SJSA1 (cell line): ENCODE measurements at places on chromosomes 12 and 14.

DNA sequence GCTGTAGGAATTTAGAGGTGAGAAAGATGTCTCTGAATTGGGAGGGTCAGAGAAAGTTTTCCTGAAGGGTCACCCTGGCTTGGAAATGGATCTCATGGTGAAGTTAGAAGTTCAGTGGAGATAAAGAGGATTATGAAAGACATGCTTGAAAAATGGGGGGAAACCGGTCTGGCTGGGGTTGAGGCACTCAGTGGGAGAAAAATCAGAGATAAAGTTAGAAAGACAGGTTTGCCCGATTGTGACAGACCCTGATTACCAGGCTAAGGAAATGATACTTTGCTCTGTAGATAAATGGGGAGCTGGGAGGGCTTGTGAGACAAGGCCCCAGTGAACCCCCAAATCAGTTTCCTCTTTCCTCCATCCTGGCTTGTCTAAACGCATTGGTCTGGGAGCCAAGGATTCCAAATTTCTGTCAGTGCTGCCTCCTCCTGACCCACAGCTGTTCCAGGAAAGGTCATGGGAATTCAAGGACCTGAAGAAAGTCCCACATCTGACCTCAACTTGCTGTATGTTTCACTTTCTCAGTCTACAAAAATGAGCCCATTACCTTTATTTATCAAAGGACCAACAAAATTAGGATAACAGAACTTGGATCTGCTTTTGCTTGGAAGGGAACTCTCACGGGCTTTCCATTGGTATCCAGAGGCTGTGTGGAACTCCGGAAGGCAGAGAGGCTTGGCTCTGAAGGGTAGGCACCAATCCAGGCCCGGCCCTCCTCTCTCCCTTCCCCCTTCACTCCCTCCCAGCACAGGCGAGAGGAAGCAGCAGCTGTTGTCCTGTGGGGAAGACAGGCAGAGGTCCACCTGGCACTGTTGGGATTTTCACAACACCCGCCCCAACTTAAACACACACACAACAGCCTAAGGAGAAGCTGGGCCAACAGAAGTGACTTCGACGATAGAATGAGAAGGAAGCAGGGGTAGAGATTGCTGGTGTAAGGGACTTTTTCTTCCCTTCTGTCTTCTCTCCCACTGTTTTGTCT is 3.4 kb upstream of the RNASE7 start:
- DNase-seq, result no peak

DNA sequence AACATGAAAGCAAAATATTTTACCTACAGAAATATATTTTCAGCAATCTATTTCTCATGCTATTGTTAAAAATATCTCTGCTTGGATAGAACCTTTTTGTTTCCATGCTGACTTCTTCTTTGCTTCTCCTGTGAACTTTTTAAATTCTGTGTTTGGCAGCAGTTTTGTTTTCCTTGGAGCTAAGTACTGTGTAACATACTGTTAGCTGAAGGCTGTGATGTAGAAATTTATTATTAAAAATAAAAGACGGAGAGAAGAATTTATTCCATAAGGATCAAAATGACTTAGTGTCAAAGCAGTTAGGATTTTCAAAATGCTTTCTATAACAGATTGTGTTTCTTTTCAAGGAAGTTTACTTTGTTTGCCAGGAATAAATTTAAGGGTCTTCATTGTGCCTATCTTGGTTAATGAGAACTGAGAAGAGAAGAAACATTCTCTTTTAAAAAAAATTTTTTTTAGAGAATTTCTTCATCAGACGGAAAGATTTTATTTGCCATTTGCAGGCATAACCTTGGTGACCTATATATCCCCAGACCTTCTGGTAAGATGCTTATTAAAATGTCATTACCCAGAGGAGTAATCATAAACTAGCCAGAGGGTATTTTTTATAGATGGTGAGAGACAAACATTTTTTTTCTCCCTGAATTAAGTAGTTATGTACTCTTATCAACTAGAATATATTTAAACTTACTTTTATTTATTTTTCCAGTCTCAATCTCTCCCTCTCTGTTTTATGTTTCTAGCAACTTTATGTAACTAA is 147.1 kb upstream of the SLCO1C1 start:
- DNase-seq, result no peak

DNA sequence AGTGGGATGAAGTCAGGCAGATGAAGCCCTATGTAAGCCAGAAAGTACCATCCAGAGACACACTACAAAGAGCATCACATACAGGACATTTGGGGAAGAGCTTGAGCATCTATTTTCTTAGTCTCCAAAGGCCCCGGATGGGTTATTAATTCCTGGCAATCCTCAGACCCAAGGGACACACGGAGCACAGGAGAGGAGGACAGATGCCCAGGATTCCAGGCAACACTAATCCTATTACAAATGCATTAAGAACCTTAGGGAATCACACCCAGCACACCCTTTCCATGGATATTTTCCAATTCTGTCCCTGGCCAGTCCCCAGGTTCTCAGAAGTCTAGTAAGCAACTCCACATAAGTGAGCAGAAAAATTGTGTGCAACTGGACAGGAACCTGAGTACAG is 65.9 kb downstream of the CMKLR1 start:
- no peak for DNase-seq

DNA sequence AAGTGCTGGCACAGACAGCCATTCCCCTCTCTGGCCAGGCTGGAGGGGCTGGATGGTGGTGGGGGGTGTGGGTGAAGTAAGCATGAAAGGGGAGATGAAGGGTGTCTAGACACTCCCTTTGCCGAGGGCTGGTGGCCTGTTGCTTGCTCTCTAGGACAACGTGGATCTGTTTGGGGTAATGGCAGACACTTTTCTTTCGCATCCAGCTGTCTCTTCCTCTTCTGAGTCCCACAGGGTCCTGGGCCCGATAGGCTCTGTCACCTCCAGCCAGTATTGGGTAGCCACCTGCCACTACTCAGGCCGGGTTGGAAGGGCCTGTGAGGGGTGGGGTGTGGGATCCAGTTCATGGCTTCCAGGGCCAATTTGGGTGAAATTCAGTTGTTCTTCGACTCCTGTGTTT is 218.1 kb downstream of the CACNA1C start:
- no peak for DNase-seq

GRCh38 chr14:30230719-30231118 is 303.1 kb upstream of the PRKD1 start:
- no peak for DNase-seq

GRCh38 chr14:64340560-64341196 is 46.5 kb upstream of the ESR2 start:
- DNase-seq, result no peak

- no peak for DNase-seq
Measured at GRCh38 chr12:16612647-16613046, 6.7 kb upstream of the LMO3 start.
